ENCODE measurements at places on chromosomes 12 and 14. TPM values are rescaled to one million over a fixed set of nuclear protein-coding genes. Genes with fewer than 3 reads are reported as not detected.

The ADGRD1 gene
- total RNA-seq = 0.44 TPM

The TESPA1 gene
- total RNA-seq = 0.27 TPM

The PAWR gene
- 106 TPM for total RNA-seq

The TRIM9 gene
- 4.6 TPM for total RNA-seq

The ZNF26 gene
- 4.4 TPM for total RNA-seq

The ADSS1 gene
- 9.9 TPM for total RNA-seq

The HRK gene
- 4.3 TPM for total RNA-seq

The OR6C2 gene
- total RNA-seq = not detected

The KRT85 gene
- total RNA-seq = not detected

The FOXG1 gene
- not detected for total RNA-seq

The NRXN3 gene
- total RNA-seq = not detected

Data from HCT116 (cell line).